ENCODE measurements at places on chromosomes 4 and X.

DNA sequence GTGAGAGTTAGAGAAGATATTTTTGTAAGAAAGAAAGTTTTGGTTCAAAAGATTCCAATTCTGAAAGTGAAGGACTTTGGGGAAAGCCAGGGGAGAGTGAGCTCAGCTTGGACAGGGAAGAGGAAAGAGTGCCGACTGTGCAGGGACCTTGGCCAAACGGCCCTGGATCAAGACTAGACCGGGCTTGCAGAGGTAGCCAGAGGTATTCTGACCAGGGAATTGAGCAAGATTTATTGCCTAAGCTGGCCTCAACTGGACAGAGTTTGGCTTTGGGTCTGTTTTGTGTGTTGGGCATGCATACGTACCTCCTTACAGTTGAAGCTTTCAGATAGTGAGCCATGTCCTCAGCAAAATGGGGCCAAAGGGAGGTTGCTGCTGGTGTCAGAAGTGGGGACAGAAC is 11.6 kb downstream of the PLAC1 start:
- no peak overlapping the region for H3K27ac ChIP-seq
- ATAC-seq, result no peak
- no peaks in the 10 kb centered on the region for H3K36me3 ChIP-seq
- H3K27me3 ChIP-seq, result peaks cover 24% of the 10 kb centered on the region
- no peak overlapping the region for H3K4me3 ChIP-seq

GRCh38 chr4:6760865-6761264 is 21.7 kb upstream of the KIAA0232 start:
- H3K27me3 ChIP-seq, result peaks cover 40% of the 10 kb centered on the region
- H3K4me1 ChIP-seq, result no peaks in the 10 kb centered on the region
- no peak overlapping the region for H3K4me3 ChIP-seq
- no peak overlapping the region for H3K27ac ChIP-seq
- no peak for ATAC-seq

DNA sequence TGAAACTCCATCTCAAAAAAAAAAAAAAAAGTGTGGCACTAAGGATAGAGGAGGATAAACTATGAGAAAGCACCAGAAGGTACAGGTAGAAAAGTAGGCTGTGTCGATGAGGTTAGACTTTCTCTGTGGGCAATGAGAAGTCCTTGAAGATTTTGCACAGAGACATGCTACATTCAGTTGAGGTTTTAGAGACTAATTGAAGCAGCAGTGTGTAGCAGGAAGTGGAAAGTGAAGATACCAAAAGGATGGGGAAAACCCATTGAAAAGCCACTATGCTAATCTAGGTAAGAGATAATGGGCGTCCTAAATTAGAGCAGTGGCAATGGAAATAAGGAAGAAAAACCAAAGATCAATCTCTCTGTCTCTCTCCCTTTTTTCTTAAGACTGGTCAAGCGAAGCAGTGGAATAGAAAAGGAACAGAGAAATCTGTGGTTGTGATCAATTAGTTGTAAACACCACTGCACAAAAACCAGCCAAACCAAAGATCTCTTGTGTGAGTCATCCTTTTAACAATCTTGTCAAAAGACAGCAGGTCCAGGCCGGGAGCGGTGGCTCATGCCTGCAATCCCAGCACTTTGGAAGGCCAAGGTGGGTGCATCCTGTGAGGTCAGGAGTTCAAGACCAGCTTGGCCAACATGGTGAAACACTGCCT is 3.5 kb downstream of the SPINK2 start:
- peaks cover 26% of the 10 kb centered on the region for H3K4me1 ChIP-seq
- H3K27ac ChIP-seq, result peak overlapping the region; percentile 0
- H3K4me3 ChIP-seq, result peak overlapping the region; percentile 20
- peak; percentile 93 for ATAC-seq

DNA sequence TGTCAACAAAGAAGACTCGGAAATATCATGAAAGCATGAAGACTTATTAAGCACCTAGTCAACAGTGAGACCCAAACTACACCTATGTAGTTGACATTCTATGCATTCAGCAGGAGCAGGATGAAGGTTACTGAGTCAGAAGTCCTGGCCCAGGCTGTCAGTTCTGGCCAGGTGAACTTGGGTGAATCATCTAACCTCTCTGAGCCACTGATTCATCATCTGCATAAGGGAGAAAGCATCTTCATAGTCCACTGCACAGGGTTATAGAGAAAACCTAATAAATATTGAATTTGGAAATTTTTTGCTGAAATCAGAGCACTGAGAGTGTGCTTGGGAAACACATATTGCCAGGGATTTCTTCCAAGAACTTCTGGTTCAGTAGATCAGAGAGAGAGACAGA is 296.0 kb upstream of the SFRP2 start:
- H3K27me3 ChIP-seq, result no peaks in the 10 kb centered on the region
- H3K27ac ChIP-seq, result no peak overlapping the region
- no peak for ATAC-seq
- H3K4me3 ChIP-seq, result no peak overlapping the region

DNA sequence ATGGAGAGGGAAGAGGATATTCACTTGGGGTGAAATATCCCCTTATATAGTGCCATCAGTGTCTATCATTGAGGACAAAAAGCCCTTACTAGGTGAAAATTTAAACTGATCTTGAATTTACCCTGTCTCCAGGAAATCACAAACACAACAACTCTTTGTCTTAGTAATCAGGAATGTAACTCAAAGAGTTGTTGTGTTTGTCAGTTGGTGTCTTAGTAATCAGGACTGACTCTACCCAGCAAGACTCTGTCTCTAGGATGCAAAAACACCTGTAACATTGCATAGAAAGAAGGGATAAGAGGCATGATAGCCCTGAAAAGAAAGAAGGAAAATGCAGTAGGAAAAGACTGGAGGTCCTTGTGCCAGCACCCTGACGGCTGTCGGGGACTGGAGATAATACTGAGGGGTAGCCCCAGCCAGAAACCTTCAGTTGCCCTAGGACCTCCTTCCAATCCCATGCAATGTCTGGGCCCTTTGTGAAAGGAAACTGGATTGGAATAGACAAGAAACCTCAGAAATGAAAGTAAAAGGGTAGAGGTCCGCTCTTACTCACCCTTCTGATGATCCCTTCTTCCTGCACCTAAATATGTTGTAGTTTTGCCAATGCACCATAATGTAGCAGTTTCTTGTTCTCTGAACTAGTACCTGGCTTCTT is 45.3 kb downstream of the HMGB2 start:
- no peak overlapping the region for H3K4me3 ChIP-seq
- peaks cover 21% of the 10 kb centered on the region for H3K36me3 ChIP-seq
- no peak for ATAC-seq
- no peaks in the 10 kb centered on the region for H3K27me3 ChIP-seq

DNA sequence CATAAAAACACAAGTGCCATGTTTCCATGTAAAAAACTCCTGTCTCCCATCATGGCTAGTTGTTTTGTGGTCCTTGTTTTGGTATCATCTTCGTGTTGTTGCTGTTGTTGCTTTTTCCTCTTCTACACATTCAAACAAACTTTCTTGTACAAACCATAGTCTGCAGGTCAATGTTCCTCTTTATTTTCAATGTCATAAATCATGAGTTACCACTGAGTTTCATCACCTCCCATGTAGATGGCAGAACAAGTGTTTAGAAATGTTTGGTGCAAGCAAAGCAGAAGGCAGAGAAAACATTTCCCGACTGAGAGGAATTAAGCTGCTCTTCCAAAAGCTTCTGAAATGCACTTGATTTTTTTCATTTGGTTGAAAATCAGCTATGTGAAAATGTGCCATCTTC is 166.0 kb downstream of the ANTXR2 start:
- no peaks in the 10 kb centered on the region for H3K27me3 ChIP-seq
- H3K4me3 ChIP-seq, result no peak overlapping the region
- ATAC-seq, result no peak
- peaks cover 40% of the 10 kb centered on the region for H3K36me3 ChIP-seq
- no peaks in the 10 kb centered on the region for H3K4me1 ChIP-seq
- no peak overlapping the region for H3K27ac ChIP-seq

DNA sequence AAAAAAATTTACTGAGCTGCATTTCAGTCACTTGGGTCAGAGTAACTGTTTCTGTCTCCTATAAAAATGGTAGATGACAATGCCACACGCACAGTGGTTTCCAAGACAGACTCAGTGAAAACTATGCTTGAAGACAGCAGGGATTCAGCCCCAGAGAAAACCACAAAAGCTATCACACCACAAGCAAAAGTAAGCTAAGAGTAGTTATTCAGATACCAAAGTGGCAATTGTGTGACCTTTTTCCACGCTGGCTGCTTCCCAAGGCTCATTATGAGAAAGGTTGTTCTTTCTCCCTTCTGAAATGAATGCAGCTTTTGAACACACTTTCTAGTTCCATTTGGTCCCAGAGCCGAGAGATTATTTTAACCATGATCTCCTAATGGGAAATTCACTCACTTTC is 46.4 kb upstream of the GPM6B start:
- no peak overlapping the region for H3K27ac ChIP-seq
- H3K36me3 ChIP-seq, result no peaks in the 10 kb centered on the region
- H3K4me1 ChIP-seq, result peaks cover 10% of the 10 kb centered on the region
- no peaks in the 10 kb centered on the region for H3K27me3 ChIP-seq
- H3K4me3 ChIP-seq, result no peak overlapping the region

All from stimulated activated memory B cell treated with anti-CD40 and anti-IgM and Interleukin-4, amounts not matched to agents 10 μg/mL and 1 μg/mL and 100 μg/mL, for 72 hours (primary cell).